ENCODE measurements at places on chromosomes 6 and 20.

DNA sequence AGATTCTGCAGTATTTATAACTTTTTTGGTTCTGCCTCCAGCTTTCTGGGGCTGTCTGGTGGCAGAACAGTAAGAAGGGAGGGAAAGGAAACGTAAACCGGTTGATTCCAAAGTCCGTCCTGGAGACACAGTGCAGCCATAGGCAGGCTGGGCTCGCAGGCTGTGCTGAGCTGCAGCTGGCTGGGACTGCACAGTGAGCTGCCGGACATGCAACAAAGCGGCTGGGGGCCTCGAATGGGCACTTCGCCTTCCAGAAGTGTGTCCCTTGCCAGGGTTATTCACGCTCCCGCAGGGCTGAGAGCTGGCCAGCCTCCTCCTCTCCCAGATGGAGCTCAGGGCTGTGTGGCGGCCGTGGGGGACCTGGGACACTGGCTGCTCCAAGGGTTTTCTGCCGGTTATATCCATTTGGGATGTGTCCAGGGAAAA lies 78.1 kb upstream of the CD93 start:
- no peak for DNase-seq

DNA sequence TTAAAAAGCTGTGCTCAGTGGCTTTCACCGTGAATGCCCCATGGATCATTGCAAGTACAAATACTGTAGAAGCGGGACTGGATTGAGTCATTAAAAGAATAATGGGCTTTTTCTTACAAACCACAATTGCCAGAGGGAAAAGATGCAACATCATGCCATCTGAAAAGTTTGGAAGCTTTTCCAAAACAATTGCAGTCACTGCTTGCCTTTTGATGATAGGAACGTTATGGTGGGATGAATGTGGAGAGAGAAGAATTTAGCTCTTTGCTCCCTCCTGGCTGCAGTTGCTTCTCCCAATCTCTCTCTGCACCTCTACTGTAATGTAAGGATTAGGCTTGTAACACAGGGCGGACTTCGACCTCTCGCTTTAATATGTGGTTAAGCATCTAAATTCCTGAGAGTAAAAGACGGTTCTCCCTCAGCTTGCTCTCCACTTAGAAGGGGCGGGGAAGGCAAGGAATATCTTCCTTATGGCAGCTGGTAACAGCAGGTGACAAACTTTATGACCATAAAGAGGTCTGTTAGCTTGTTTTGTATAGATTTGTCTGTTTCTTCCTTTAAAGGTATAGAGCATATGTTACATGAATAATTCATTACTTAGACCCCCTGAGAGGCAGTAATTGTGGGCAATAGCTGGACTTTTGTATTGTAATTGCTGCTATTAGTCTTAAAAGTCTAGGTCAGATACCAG lies 376.1 kb downstream of the UTRN start:
- no peak for DNase-seq

DNA sequence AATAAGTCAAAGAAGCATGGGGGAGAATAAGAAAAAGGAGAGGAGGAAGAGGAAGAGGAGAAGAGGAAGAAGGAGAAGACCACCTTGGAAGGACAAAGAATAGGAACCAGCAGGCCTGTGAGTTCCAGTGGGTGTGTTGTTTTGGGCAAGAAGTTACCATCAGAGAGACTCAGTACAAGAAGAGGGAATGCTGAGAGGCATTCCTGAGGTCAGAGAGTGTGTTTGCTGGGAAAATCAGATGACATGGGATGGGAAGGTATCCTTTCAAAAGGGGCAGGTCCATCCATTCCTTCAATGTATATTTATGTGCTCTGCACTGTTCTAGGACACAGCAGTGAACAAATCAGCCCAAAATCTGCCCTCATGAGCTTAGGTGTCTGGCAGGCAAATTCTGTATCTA lies 40.5 kb upstream of the PRIM2 start:
- no peak for DNase-seq

GRCh38 chr6:113750151-113750855 lies 106.8 kb upstream of the MARCKS start:
- DNase-seq: no peak

- DNase-seq: no peak
Observed at GRCh38 chr6:496649-497048, 105.1 kb downstream of the IRF4 start.

DNA sequence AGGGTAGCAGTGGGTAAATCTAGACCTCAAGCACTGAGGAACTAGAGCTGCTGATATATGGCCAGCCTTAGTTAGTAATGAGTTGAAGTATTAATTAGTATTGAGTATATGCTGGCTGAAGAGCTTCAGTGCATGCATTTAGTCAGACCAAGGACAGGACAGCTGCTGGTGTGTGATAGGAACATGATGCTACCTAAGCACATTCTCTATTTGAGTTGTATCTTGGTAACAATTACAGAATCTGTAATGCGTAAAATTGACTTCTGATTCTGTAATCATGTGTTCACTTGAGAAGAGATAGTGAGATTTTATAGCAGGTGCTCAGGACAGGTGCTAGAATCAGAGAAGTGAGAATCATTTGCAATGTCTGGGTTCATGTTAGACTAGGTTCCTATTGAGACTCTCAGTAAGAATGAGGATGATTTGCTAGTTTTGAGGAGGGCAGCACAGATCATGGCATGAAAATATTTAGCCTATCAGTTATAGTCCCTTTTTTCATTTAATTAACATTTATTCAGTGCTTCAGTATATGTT lies 369.4 kb upstream of the HS3ST5 start:
- no peak for DNase-seq
